Left renal pelvis (tissue), 4 donors: ENCODE measurements at places on chromosomes 4 and X. TPM values are rescaled to one million over a fixed set of nuclear protein-coding genes. Genes with fewer than 3 reads are reported as not detected.

Gene SOWAHD
- polyA plus RNA-seq: 0.56 TPM

DNA sequence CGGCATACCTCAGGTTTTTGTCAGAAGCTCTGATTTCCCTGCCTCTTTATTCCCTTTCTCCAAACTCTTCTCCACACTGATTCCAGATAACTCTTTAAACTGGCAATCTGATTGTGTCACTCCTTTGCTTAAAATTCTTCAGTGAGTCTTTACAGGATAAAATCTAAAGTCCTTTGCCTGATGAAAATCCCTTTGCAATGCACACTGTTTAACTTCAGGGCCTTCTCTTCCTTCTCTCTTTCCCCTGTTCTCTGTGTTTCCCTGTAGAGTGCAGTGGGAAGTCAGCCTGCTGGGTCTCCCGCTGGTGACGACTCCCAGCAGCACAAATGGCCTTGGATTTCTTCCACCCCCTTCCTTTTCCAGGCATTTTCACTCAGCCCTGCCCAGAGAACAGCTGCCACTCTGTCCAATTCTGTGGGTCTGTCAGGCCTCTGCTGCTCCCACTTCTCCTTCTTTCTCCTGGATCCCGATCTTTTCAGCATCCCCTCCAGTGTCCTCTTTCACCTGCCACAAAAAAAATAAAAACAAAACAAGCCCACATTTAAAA is 189.9 kb upstream of the NWD2 start:
- DNase-seq: no peak

GRCh38 chr4:33924811-33925210 is 2319.5 kb downstream of the ARAP2 start:
- DNase-seq: no peak

Gene MAGEA9B
- not detected for polyA plus RNA-seq
